COR-L47 (cell line): ENCODE measurements at places on chromosomes 4 and X.

DNA sequence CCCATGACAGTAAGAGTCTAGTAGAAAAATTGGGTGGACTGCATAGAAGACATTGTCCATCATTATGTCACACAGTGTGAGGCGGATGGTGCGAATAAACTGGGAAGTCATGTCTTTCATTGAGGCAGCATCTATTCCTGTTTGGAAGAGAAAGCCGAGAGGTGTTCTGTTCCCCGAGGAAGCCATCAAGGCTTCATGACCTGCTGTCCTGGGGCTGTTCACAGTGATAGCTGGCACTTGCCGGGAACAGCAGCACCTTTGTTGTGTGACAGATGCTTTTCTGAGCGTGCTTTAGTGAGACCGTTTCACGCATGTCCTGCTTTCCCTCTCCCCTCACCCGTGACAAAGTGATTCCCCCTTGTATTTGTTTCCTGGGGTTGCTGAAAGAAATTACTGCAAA lies 20.3 kb downstream of the RGS12 start:
- no peak for DNase-seq

DNA sequence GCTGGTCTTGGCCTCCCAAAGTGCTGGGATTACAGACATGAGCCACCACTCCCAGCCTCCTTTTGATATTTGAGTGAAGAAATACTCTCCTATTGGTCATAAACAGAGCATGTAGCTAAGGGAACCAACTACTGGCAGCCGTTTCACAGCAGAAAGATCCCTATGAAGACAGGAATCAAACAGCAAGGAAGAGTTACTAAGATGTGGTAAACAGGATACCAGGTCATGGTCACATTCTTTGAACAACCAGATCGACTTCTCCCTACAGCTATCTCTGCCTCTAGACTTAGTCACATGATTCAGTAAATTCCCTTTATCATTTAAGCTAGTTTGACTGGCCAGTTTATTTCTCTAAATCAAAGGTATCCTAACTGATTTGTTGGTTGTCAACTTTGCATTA lies 9.0 kb upstream of the HNRNPD start:
- DNase-seq: no peak

DNA sequence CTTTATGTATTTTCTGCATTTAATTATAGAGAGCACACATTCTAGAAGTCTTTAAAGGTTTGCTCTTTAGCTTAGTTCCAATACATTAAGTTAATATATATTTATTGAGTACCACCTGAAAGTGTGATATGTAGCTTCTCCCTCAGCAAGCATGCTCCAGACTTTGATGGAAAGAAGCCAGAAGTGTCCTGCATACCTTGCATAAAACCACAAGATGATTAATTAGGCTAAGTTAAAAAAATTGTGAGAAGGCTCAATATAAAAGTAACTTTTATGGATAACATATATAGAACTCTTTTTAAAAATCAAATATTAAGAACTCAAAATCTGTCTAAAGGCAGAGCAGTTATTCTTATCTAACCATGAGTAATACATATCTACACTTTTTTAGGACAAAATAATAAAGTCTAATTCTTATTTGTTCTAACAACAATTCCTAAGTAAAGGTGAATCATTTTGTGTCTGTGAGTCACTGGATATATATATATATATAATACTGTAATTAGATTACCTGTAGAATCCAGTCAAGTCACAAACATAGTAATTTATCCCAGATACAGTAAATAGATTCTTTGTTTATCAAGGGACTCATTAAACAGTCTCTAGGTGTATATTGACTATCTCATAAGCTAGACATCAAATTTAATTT lies 51.2 kb downstream of the INTS12 start:
- no peak for DNase-seq

DNA sequence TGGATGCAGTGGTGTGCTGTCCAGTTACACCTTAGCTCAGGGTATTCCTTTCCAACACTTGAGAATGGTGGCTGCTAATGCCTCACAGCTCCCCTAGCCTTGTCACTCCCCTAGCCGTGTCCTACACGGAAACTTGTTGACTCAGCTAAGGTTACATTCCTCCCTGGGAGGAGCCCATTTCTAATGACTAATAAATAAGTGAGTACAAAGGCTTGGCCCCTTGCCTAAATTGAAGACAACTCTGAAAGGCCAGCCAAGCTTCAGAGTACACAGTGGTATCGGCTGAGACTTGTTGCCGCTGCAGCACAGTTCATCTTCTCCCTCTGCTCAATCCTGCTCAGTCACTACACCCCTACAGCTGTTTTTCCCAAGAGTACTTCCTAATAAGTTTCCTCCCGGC lies 21.2 kb upstream of the SLC25A31 start:
- DNase-seq: peak; percentile 67

DNA sequence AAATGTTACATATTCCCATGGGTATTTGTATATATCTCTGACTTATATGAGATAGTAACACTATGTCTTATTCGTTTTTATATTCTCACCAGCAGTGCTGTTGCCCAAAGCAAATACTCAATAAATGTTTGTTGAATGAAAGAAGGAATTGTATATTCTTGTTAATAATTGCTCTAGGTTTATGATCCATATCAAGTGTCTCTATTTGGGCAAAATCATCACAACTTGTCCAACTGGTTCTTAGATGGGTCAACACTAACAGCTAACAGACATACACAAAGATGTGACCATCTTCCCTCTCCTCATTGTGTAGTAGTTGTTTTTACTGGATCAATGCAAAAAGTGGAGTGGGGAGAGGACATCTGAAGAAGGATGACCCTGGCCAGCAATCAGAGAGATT lies 6.6 kb upstream of the APLN start:
- no peak for DNase-seq

DNA sequence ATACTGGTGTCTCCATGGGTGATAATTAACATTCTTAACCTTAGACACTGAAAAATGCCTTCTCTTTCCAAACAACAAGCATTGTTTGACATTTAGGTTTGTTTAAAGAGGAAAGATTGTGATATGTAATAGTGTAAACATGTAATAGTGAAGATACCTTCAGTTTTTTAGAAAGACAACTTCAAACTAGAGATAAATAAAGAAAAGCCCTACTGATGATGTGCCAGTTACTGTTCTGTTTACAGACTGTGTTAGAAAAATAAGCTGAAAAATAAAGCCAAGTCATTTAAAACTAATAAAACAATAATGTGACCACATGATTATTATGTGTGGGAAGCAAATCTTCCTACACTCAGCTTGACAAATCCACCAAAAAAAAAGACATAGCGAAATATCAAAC lies 2035.3 kb upstream of the TENM3 start:
- DNase-seq: no peak

DNA sequence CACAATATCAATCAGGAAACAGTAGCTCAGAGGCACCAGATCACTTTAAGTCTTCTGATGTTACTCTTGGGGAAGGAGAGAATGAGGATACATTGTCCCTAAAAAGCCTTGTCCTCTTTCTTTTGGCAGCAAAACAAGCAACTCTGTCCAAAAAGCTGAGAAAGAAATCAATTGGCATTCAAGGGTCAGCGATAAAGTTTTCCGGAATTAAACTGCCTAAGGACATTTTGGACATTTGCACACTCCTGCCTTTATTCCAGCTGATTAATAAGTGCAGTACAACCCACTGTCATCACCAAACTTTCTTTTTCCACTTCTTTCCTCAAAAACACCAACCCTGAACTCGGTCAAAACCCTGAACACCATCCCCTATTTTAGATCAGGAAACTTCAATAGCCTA lies 85.8 kb upstream of the FAM9A start:
- no peak for DNase-seq

- no peak for DNase-seq
Observed at GRCh38 chrX:107683124-107683895, 55.0 kb downstream of the PRPS1 start.

GRCh38 chrX:68345025-68345424 lies 88.3 kb downstream of the OPHN1 start:
- no peak for DNase-seq

DNA sequence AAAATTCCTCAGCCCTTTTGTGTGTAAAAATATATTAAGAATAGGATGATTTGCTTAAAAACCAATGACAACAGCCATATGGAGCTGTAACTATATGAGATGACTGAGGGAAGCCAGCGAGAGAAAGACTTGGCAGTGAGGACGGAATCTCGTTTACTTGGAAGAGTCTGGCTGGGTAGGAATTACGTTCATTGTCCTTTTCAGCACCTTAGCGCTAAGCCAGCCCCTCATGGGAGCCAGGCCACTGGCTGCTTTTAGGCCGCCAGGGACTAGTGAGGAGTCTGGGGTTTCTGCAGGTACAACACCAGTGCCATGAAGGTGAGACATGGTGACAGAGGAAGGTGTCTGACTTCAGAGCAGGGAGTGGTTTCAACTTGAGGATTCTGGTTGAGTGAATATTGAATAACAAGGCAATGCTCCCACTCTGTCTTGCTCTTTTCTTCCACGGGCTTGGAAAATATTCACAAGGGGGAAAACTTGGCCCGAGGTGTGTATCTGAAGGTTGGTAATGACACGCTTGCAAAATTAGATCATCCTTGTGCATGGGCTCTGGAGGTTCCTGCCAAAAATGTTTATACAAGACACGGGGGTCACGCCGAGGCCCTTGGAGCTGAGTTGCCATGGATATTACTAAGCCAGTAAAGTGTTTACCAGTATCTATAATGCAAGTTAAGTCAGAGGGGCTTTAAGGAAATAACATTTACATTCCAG lies 17.4 kb downstream of the KLF3 start:
- DNase-seq: no peak
